ENCODE measurements at places on chromosomes 6 and 20.

GRCh38 chr6:82205930-82206392 is 41.6 kb downstream of the IBTK start:
- no peak for DNase-seq

DNA sequence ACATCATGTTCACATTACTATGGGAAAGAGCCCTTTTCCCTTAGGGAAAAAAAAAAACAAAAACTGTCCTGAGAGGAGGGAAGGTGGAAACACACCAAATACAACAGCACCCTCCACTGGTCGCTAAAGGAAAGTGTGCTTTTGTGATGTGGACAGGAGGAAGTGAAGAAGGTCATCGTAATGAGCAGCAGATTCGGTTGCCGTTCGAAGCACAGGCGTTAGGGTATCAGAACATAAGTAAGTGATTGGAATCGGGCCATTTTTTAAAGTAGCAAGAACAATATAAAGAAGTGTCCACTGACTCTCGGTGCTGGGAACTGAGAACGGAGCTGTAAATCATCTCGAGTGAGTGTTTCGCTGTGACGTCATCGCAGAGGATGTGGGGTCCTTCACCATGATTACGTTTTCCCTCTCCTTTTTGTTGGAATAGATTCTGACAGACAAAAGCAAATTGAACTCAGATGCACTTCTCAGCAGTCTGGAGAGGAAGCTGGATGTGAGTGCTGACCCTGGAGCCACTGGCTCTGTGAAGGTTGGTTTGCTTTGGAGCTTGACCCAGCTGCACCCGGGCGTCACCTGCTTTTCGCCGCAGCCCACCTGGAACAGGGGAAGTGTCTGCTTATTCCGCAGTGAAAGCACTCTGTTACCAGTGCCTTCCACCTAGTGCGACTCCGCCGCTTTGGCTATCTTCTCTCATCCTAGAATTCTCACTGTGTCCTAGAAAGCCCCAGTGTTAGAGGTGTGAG is 203.6 kb upstream of the GMDS start:
- DNase-seq = peak; percentile 19

DNA sequence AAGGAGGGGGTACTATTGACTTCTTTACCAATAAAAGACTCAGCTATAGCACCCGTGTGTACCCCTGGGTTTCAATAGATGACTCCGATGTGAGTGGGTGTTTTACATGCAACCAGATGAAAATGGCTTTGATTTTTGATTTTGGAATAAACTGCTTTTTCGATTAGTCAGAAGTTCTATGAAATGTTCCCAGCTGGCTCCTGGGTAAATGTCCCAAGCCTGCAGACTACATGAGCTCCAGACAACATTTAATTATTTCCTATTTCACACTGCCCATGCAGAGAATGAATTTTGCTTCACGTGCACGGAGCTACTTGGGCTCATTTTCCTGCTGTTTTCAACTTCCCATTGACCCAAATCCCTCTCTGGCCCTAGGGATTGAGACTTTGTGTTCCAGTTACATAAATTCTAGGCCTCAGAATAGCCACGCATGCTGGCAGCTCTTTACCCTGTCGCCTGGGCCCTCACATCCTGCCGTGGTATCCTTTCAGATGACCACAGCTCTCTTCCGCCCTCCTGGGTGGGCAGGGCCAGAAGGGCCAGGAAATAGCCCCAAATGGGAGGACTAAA is 59.7 kb downstream of the GPR6 start:
- no peak for DNase-seq

GRCh38 chr6:6994796-6995195 is 113.0 kb upstream of the RREB1 start:
- no peak for DNase-seq

GRCh38 chr20:61263084-61263695 is 11.1 kb downstream of the CDH4 start:
- peak; percentile 70 for DNase-seq

- DNase-seq = no peak
Observed at GRCh38 chr20:21232546-21233280, 70.4 kb upstream of the XRN2 start.

- DNase-seq = no peak
Observed at GRCh38 chr6:155493026-155493693, 37.5 kb upstream of the NOX3 start.

DNA sequence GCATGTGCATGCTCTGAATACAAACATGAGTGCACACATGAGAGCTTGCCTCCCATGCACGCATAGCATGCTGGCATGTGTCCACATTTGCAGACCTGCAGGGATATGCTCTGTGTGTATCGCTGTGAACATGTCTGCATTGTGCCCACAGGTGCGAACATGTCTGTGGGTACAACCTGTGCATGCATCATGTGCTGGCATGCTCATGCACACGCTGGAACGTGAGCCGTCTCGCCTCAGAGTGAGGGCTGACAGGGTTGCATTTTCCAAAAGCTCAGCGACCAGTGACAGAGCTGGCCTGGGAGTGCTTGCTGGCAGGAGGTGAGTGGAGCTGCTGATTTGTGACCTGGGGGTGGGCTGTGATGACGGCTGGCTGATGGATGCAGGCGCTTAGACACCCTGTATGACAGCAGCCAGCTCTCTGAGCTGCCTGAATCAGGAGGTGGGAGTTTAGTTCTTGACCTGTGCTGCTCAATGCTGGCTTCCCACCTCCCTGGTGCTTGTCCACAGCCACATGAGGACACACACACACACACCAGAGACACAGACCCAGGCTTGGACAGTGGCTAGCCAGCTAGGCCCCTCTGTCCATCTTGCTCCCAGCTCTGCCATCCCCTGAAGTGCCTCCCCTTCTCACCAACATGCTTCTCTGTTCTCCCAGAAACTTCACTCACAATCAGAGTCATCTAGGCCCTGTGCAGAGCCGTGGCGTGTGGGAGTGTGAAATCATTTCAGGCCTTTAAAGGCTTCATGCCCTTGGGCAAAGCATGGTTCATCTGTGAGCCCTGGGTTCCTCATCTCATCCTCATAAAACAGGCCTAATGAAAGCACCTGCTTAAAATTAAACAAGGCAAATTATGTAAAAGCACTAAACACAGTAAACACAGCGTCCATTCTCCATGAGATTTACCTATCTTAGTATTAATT is 51.4 kb downstream of the CD40 start:
- no peak for DNase-seq

- DNase-seq = no peak
Observed at GRCh38 chr20:4073852-4074741, 58.7 kb upstream of the RNF24 start.

DNA sequence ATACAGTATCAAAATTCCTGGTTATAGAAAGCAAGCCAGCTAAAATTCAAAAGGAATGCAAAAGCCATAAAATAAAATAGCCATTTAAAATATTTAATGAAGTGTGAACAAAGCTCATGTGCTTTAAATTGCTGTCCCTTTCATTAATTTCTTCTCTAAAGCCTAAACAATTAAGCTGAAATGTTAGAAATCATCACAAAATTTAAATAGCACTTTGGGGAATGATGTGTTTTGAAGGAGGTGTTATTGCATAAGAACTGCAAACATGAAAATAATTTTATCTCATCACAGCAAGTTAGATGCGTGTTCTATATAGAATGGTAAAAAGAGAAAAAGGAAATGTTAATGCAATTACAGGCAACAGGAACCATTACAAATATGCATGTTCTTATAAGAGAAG is 111.0 kb downstream of the RIMS1 start:
- DNase-seq = no peak

GRCh38 chr6:38610050-38610625 is 29.6 kb downstream of the BTBD9 start:
- no peak for DNase-seq

GRCh38 chr6:54366667-54367327 is 58.6 kb downstream of the TINAG start:
- DNase-seq = no peak

DNA sequence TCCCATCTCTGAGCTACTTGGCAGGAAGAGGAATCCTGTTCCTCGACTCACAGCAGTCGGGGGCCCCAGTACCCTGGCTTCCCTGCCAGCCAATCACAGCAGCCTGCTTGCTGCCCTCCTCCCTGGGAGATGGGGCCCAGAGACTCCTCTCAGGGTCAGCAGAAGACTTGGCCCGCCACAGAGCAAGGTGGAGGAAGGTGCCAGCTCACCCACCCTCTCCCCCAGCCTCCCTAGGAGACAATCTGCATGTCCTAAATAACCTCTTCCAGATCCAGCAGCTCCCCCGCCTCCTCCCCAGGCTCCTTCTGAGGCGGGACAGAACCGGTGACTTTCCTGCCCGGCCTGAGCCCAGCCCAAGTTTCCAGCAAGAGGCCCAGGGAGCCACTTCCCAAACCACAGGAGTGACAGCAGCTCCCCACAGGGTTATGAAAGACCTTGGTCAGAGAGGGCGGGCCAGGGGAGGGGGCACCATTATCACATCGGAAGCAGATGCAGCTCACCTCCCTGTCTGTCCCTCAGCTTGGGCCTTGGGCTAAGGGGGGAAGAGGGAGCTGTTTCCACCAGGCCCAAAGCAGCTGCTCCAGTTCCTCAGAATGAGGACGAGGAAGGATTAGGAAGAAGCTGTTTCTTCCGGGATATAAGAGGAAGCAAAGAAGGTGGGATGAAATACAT is 2.3 kb downstream of the CCND3 start:
- no peak for DNase-seq

- DNase-seq = no peak
Observed at GRCh38 chr6:3052481-3053230, 15.6 kb upstream of the RIPK1 start.

DNA sequence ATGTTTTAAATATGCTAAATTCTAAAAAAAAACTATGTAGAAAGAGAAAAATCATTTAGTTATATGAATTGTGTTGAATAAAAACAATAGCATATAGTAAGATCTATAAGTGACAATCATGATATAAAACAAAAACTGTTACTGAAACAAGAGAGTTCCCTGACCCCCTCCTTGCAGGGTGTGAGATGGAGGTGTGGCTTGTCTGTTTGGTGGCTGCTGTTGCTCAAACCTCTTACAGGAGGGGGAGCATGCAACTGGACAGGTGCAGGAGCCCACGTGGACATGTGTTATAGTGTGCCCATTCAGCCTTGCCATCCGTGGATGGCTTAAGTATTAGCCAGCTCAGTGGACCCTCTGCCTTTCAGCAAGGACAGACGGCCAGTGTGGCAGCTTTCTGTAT is 206.7 kb downstream of the MOXD1 start:
- no peak for DNase-seq

- DNase-seq = no peak
Observed at GRCh38 chr20:4069751-4070150, 54.4 kb upstream of the RNF24 start.

- DNase-seq = no peak
Observed at GRCh38 chr6:118710616-118711015, 59.2 kb upstream of the CEP85L start.

- no peak for DNase-seq
Observed at GRCh38 chr20:53750827-53751619, 157.4 kb upstream of the ZNF217 start.

GRCh38 chr6:167163476-167164011 is 5.8 kb upstream of the GPR31 start:
- DNase-seq = no peak

- no peak for DNase-seq
Observed at GRCh38 chr20:36480456-36481048, 60.8 kb upstream of the MYL9 start.

- no peak for DNase-seq
Observed at GRCh38 chr6:26375270-26375669, 7.6 kb upstream of the BTN2A2 start.

- DNase-seq = no peak
Observed at GRCh38 chr6:162264581-162264980, 463.0 kb downstream of the PRKN start.

GRCh38 chr6:11172501-11173327 is 59.8 kb downstream of the NEDD9 start:
- peak; percentile 83 for DNase-seq

GRCh38 chr6:13550656-13551055 is 23.7 kb upstream of the SIRT5 start:
- DNase-seq = no peak
